Tibial nerve (tissue), 4 donors: ENCODE measurements at places on chromosomes 3 and 15. TPM values are rescaled to one million over a fixed set of nuclear protein-coding genes. Genes with fewer than 3 reads are reported as not detected.

Gene CILP
- total RNA-seq, result 7.8 TPM

Gene MCF2L2
- 2.0 TPM for total RNA-seq

Gene PSMA4
- total RNA-seq, result 102 TPM

GRCh38 chr3:12884186-12884680 lies 42.9 kb upstream of the RPL32 start:
- H3K4me1 ChIP-seq, result no peaks in the 10 kb centered on the region
- no peak overlapping the region for H3K27ac ChIP-seq
- DNase-seq, result no peak
- H3K36me3 ChIP-seq, result no peaks in the 10 kb centered on the region
- no peaks in the 10 kb centered on the region for H3K27me3 ChIP-seq
- H3K4me3 ChIP-seq, result no peak overlapping the region

DNA sequence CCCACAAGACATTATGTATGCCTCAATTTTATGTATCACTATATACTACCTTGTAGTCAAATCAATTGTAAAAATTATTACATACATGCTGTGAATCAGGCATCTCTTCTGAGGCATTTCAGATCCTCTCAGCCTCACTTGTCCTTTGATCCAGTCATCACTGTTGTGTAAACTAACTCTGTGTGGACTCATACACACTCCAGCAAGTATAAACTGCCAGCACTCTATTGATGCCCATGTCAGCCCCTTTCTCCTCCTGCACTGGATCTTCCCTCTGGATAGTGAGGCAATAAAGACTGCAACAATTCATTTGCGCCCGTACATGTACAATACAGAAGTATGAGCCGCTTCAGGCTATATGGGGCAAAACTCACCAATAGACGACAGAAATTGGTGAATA lies 364.7 kb upstream of the TGFBR2 start:
- no peaks in the 10 kb centered on the region for H3K4me1 ChIP-seq
- no peak overlapping the region for H3K27ac ChIP-seq
- no peak overlapping the region for H3K4me3 ChIP-seq
- DNase-seq, result no peak
- no peaks in the 10 kb centered on the region for H3K36me3 ChIP-seq

DNA sequence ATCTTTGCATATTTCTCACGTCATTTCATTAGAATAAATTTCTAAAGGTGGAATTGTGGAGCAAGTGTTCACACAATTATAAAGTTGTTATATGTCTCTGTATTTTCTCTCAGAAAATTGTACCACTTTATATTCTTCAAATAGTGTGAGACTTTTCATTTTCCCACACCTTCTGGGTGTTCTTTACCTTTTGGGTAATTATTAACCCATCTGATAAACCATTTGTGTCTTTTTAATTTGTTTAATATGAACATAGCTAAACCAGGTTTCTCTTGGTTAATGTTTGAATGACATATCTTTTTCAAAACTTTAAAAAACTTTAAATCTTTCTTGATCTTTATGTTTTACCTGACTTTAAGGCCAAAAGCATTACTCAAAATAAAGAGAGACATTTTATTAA lies 40.5 kb downstream of the DZIP3 start:
- no peak overlapping the region for H3K4me3 ChIP-seq
- no peaks in the 10 kb centered on the region for H3K4me1 ChIP-seq
- peaks cover 50% of the 10 kb centered on the region for H3K36me3 ChIP-seq
- H3K27me3 ChIP-seq, result no peaks in the 10 kb centered on the region

DNA sequence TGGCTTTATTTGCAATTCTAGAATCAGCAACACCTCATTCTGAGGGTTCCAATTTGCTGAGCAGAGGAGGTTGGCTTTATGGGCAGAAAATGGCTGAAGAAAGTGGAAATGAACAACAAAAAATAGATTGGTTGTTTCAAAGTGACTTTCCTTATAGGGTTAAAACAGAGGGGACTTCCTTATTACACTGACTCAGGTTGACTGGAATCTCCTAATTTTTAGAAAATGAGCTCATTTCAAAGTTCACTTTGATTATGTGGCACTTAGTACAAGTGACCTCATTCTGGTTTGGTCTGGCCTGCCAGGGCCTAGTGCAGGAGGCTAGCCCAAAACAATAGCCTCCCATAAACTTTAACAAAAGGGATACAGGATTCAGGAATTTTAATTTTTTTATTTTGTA lies 41.4 kb downstream of the NFKBIZ start:
- H3K4me1 ChIP-seq, result no peaks in the 10 kb centered on the region
- H3K27me3 ChIP-seq, result no peaks in the 10 kb centered on the region
- H3K4me3 ChIP-seq, result no peak overlapping the region
- H3K36me3 ChIP-seq, result no peaks in the 10 kb centered on the region
- DNase-seq, result no peak
- H3K27ac ChIP-seq, result no peak overlapping the region

GRCh38 chr3:23811919-23812318 lies 6.2 kb downstream of the UBE2E1 start:
- no peak for DNase-seq
- H3K36me3 ChIP-seq, result no peaks in the 10 kb centered on the region
- no peaks in the 10 kb centered on the region for H3K27me3 ChIP-seq
- H3K4me1 ChIP-seq, result peaks cover 10% of the 10 kb centered on the region

DNA sequence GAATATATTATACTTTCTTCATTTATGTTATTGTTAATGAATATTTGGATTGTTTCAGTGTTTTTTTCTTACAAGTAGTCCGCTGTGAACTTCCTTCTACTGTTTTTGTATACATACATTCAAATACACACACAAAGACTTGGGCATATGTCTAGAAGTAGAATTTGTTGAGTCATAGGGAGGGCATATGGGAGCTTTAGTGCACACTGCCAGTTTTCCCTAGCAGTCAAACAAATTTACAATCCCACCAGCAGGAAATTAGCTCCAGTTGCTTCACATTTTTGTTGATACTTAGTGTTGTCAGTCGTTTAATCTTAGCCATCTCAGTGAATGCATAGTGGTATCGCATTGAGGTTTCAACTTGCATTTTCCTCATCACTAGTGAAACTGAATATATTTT lies 492.3 kb downstream of the DIPK2A start:
- no peaks in the 10 kb centered on the region for H3K27me3 ChIP-seq
- no peaks in the 10 kb centered on the region for H3K36me3 ChIP-seq
- H3K4me3 ChIP-seq, result no peak overlapping the region
